ENCODE measurements at places on chromosomes 3 and 15. TPM values are rescaled to one million over a fixed set of nuclear protein-coding genes. Genes with fewer than 3 reads are reported as not detected.

DNA sequence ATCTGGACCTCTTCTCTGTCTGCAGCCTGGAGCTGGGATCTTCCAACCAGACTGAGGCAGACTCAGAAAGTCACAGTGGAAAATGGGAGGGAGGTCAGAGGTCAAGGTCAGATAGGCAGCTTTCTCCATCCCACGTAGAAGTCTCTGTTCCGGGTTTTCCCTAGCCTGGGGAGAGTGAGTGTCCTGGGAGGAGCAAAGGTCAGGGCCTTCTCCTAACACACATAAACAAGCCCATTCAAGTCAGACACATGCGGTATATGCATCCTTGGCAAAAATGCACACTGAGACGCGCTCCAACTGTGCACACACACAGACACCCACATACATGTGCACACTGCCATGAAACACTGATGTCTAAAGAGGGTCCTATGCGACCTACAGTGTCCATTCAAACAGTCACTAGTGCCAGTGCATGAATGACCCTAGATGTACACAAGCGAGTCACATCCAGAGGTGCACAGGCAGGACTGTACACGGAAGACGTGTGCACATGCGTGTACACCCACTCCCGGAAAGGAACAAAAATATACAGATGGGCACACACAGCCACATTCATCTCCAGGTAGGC, 681 bp downstream of the TWF2 start:
- H3K36me3 ChIP-seq = peaks cover 8% of the 10 kb centered on the region
- H3K27ac ChIP-seq = peak overlapping the region; percentile 90
- peaks cover 41% of the 10 kb centered on the region for H3K4me1 ChIP-seq
- DNase-seq = peak; percentile 85
- H3K27me3 ChIP-seq = no peaks in the 10 kb centered on the region

- H3K27me3 ChIP-seq = no peaks in the 10 kb centered on the region
- no peak overlapping the region for H3K27ac ChIP-seq
- no peak overlapping the region for H3K4me3 ChIP-seq
- DNase-seq = no peak
- no peaks in the 10 kb centered on the region for H3K36me3 ChIP-seq
- H3K4me1 ChIP-seq = no peaks in the 10 kb centered on the region
Observed at GRCh38 chr3:25119682-25120081, 308.4 kb upstream of the RARB start.

- no peaks in the 10 kb centered on the region for H3K4me1 ChIP-seq
- no peaks in the 10 kb centered on the region for H3K36me3 ChIP-seq
- no peak for DNase-seq
- H3K4me3 ChIP-seq = no peak overlapping the region
- H3K27me3 ChIP-seq = no peaks in the 10 kb centered on the region
Observed at GRCh38 chr3:191972714-191973398, 511.9 kb downstream of the PYDC2 start.

DNA sequence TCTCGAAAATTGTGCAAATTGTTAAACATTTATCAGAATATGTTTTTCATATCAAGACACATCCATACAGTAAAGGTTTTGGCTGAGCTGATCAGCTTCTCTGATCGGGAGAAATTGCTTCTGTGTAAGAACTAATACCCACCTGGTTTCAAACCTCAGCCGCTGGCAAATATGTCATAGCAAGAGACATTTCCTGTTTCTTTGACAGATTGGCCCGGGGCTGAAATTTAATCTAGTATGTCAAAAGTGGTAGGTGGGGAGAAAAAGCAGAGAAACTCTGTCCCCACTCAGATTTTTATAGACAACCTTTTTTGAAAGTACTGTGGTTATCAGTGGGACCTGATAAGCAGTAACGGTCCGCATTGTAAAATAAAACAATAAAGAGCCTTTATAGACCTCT, 88.8 kb upstream of the SLC24A5 start:
- H3K4me1 ChIP-seq = no peaks in the 10 kb centered on the region
- no peaks in the 10 kb centered on the region for H3K27me3 ChIP-seq
- H3K36me3 ChIP-seq = no peaks in the 10 kb centered on the region
- H3K4me3 ChIP-seq = no peak overlapping the region

- no peak overlapping the region for H3K27ac ChIP-seq
- no peak for DNase-seq
- H3K4me1 ChIP-seq = no peaks in the 10 kb centered on the region
- H3K27me3 ChIP-seq = no peaks in the 10 kb centered on the region
- no peaks in the 10 kb centered on the region for H3K36me3 ChIP-seq
- H3K4me3 ChIP-seq = no peak overlapping the region
Observed at GRCh38 chr3:54535619-54536018, 392.2 kb downstream of the LRTM1 start.

DNA sequence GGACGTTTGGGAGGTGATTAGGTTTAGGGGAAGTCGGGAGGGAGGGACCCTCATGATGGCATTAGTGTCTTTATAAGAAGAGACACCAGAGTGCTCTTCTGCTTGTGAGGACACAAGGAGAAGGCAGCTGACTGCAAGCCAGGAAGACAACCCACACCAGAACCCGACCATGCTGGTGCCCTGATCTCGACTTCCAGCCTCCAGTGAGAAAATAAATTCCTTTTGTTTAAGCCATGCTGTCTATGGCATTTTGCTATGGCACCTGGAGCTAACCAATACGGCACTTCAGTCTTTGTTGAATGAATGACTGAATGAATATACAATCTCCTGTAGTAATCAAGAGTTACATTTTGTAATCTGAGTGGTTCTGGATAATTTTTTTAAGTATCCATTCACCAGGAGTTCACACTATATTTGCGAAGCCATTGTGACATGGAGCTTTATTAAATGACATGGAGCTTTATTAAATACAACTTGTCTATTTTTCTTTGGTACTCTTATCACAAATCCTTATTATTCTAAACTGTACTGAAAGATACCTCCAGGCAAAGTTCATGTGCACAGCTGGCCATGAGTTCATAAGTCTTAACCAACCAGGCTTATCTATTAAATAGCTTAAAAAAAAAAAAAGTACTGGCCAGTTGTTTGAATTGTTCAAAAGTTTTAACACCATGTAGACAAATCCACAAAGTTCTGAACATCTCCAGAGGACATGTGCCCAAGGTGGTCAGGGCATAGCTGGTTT, 24.8 kb upstream of the BHLHE40 start:
- no peaks in the 10 kb centered on the region for H3K36me3 ChIP-seq
- H3K4me1 ChIP-seq = peaks cover 7% of the 10 kb centered on the region
- no peaks in the 10 kb centered on the region for H3K27me3 ChIP-seq
- no peak overlapping the region for H3K4me3 ChIP-seq
- no peak for DNase-seq

- no peaks in the 10 kb centered on the region for H3K36me3 ChIP-seq
- H3K4me1 ChIP-seq = no peaks in the 10 kb centered on the region
Observed at GRCh38 chr3:15347063-15347736, 14.8 kb upstream of the SH3BP5 start.

DNA sequence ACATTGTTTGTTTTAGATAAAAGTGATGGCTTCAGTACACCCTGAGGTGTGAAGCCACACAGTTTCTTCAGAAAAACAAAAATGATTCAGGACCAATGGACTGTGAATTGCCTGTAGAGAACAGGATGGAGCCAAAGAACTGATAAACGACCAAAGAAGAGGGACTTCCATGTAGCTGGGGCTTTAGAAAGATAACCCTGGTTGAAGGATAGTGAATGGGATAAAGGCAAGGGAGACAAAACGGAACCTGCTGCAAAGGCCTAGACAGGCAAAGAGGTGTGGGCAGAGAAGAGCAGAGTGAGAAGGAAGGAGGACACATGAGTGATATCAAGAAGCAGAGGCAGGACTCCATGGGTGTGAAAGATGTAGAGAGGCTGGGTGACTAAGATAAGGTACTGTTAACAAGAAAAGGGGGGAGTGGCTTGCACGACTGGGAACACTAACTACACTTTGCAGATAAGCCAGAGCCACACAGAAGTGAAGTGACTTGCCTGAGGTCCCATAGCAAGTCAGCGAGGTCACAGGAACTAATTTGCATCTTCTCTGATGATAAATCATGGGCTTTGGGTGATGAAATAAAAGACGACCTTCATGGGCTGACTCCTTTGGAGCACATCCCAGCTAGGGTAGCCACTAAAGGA, 44.3 kb downstream of the RAB6B start:
- H3K4me3 ChIP-seq = no peak overlapping the region
- peak; percentile 15 for DNase-seq
- H3K27ac ChIP-seq = no peak overlapping the region
- peaks cover 6% of the 10 kb centered on the region for H3K4me1 ChIP-seq

DNA sequence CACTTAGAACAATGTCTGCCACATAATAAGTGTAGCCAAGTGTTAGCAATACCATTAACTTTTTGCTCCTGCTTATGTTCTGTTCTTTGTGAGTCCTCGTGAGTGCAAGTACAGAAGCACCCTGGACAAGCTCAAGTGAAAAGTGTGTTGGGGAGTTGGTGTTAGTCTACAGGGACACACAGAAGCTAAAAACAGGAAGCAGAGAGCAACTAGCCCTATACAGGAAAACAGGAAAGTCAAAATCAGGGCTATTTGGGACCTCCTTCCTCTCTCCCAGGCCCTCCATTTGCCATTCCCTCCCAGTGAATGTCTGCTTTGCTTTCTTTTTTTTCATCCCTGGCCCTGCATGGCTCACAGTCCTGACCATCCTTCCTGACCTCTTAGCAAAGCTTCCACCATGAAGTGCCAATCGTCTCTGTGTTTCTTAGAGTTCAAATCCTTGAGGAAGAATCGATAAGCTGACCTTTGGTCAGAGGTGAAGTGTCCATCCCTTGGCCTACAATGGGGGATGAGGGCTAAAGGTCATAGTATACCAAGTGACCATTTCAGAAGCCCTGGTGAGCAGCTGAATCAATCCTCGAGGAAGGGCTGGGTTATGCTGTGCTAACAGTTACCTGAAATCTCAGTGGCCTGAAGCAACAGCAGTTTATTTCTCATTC, 328.2 kb downstream of the SHQ1 start:
- peaks cover 7% of the 10 kb centered on the region for H3K27me3 ChIP-seq
- no peak overlapping the region for H3K4me3 ChIP-seq
- H3K36me3 ChIP-seq = no peaks in the 10 kb centered on the region
- no peak for DNase-seq

DNA sequence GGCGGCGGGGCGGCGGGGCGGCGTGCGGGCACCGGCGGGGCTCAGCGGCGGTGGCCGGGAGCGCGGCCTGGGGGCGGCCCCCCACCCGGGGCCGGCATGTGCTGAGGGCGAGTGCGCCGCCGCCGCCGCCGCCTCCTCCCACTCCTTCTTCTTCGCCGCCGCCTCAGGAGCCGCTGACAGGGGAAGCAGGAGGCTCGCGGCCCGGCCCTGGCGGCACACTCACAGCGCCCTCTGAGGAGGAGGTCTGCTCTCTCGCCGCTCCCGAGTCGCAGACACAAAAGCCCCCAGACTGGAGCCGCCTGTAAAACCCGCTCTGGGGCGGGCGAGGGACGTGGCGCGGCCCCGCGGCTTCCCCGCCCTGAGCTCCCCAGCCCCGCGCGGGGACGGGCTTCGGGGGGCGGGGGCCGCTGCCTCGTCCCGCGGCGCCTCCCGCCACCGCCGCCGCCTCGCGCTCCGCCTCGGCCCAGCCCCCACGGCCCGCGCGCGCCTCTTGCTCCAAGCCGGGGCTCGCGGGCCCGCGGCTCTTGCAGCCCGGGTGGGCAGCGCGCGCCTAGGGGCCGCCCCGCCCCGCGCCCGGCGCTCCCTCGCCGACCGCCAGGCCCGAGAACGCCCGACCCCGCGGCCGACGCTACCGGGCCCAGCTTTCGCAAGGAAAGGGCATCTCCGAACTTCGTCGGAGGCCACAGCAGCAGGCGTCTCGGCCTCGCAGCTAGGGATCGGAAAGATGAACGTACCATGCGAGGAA, at the start of gene PYGO1:
TSS of gene PYGO1 (minus strand) at position 276 of the 745 bp plus-strand sequence. CDS start 462 bp downstream, outside the sequence.
- peaks cover 11% of the 10 kb centered on the region for H3K4me1 ChIP-seq
- peak within 1 kb of the TSS; percentile 87 for H3K4me3 ChIP-seq
- H3K27me3 ChIP-seq = no peaks in the 10 kb centered on the region
- H3K36me3 ChIP-seq = no peaks in the 10 kb centered on the region

GRCh38 chr3:144221761-144222160, 250.1 kb downstream of the DIPK2A start:
- no peaks in the 10 kb centered on the region for H3K4me1 ChIP-seq
- no peak overlapping the region for H3K4me3 ChIP-seq
- no peaks in the 10 kb centered on the region for H3K27me3 ChIP-seq
- DNase-seq = no peak

GRCh38 chr3:58422756-58423325, 10.8 kb downstream of the PDHB start:
- no peak for DNase-seq
- H3K27ac ChIP-seq = no peak overlapping the region
- H3K4me1 ChIP-seq = peaks cover 5% of the 10 kb centered on the region

DNA sequence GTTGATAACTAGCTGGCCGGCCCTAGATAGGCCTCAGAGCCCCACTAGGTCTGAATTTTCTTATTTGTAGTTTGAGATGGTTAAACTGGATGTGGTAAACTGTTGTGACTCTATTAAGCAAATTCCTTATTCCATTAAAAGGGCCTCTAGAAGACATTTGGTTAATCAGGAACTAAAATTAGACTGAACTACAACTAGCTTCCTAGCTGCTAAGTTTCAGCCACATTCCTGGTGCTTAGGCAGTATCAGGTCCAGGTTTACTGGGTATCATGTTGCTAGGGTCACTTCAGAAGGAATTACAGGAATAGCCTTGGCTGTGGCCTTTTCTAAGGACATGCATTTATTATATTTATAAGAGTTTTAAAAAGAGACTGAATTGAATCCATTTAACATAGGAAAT, 136.3 kb downstream of the PLD1 start:
- H3K27me3 ChIP-seq = no peaks in the 10 kb centered on the region
- no peaks in the 10 kb centered on the region for H3K4me1 ChIP-seq
- no peaks in the 10 kb centered on the region for H3K36me3 ChIP-seq
- no peak overlapping the region for H3K4me3 ChIP-seq
- no peak overlapping the region for H3K27ac ChIP-seq

DNA sequence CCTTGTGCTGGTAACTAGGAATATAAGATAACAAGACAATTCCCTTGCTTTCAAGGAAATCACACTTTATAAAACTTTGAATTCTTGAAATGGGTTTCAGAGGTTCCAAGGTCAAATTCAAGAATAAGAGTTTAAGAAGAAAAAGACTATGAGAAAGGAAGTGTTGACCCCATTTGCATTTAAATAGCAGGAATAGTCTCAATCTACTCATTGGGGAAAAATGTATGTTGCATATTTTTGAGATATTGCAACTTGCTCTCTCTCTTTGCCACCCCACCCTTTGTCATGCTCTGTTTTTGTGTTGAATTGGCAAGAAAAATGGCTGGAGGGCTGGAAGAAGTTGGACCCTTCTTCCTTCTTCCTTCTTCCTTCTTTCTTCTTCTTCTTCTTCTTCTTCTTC, 699.2 kb downstream of the TUSC7 start:
- no peak overlapping the region for H3K4me3 ChIP-seq
- H3K27me3 ChIP-seq = no peaks in the 10 kb centered on the region
- no peak overlapping the region for H3K27ac ChIP-seq

The MEX3B gene
- total RNA-seq = 11.2 TPM

The RTP1 gene
- total RNA-seq = not detected

The CILP gene
- under 0.01 TPM for total RNA-seq

The SNRPA1 gene
- 9.8 TPM for total RNA-seq

The LEKR1 gene
- 1.5 TPM for total RNA-seq

The GRM2 gene
- total RNA-seq = not detected

The THAP10 gene
- total RNA-seq = 1.1 TPM

The SYNPR gene
- total RNA-seq = not detected

The GAP43 gene
- 2.1 TPM for total RNA-seq

All from osteoblast (primary cell).